Left kidney (tissue), 8 donors: ENCODE measurements at places on chromosomes 12 and 14. TPM values are rescaled to one million over a fixed set of nuclear protein-coding genes. Genes with fewer than 3 reads are reported as not detected.

DNA sequence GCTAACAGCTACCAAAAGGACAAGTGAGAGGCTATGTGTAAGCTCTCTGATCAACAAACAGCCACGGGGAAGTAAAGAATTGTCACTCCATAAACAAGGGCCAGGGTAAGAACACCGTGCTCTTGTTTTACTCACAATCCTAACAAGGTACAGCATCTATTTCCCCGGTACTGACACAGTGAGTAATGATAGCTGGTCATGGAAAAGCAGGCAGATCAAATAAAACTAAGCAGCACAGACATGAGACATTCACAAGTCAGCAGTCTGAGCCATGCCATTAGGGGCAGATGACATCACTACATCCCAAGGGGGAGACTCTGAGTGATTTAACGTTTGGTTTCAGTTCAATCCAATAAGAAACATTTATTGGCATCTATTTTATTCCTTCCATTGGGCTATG lies 54.4 kb downstream of the ARL6IP4 start:
- DNase-seq, result no peak

GRCh38 chr12:43878050-43878449 lies 42.2 kb downstream of the TMEM117 start:
- DNase-seq, result no peak

Gene POTEG
- not detected for polyA plus RNA-seq

Gene APOF
- polyA plus RNA-seq, result 0.08 TPM

DNA sequence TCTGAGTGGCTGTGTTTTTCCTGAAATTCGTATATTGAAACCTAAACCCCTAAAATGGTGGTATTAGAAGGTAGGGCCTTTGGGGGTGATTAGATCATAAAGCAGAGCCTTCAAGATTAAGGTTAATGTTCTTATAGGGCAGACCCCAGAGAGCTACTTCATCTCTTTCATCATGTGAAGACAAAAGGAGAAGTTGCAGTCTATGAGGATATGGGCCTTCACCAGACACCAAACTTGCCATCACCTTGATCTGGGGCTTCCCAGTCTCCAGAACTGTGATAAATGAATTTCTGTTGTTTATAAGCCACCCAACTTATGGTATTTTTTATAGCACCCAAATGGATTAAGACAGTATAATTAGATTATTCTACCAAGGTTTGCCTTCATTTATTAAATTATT lies 275.0 kb upstream of the ATP2B1 start:
- no peak for DNase-seq

- DNase-seq, result no peak
These were observed 94.5 kb upstream of the MON2 start for GRCh38 chr12:62372134-62372533.

Gene LRP1
- polyA plus RNA-seq, result 64.5 TPM

DNA sequence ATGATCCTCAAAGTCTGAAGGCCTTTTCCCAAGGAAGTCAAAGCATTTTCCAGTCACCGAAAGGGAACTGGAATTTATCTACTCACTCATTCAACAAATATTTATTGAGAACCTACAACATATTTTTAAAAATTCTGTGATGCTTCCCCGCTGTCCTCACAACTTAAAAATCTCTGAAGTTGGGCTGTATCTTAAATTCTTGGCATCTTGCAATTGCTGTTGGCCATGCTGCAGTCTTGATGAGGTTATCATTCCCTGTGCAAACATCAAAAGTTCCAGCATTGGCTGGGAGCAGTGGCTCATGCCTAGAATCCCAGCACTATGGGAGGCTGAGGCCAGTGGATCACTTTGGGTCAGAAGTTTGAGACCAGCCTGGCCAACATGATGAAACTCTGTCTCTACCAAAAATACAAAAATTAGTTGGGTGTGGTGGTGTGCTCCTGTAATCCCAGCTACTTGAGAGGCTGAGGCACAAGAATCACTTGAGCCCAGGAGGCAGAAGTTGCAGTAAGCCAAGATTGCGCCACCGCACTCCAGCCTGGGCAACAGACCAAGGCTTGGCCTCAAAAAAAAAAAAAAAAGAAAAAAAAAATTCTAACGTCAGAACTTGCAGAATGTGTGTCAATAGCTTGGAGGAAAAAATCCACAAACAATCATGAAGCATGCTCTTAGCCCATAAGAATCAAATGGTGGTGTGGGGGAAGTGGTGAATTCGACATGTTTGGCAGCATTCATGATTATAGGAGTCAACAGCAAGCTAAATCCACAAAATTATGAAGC lies 34.9 kb downstream of the CCDC177 start:
- no peak for DNase-seq

Gene IL31
- polyA plus RNA-seq, result not detected

DNA sequence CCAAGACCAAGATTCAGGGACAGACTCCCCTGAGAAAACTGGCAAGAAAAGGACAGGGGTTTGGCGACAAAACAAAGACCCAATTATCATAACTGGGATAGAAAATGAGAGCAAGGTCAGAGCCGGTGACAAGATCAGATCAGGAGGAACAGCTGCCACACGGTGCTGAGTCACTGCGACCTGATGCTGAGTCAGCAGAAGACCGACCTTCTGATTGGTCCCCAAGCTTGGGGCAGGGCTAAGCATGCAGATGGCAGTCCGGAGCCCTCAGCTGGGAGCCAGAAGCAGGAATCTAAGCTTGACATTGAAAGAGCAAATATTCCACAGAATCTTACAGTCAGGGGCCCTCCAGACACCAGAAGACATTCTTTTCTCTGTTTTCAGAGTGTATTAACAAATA lies 19.1 kb upstream of the ARMH4 start:
- peak; percentile 32 for DNase-seq

DNA sequence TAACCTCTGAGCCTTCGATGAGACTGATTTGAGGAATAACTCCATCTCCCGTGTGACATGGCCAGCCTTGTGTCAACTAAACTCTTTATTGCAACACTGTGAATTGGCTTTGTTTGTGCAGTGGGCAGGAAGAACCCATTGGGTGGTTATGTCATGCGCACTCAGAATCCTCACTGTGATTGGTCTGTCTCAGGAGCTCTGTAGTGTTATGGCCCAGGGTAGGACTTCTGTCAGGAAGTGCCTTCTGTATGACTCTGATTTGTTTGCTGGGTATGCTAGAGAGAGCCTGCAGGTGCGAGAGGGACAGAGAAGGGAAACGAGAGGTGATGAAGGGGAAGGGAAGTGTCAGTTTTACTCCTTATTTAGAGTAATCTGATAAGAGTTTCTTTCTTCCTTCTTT lies 71.5 kb upstream of the DCD start:
- DNase-seq, result no peak

Gene PPFIA2
- polyA plus RNA-seq, result 5.0 TPM

DNA sequence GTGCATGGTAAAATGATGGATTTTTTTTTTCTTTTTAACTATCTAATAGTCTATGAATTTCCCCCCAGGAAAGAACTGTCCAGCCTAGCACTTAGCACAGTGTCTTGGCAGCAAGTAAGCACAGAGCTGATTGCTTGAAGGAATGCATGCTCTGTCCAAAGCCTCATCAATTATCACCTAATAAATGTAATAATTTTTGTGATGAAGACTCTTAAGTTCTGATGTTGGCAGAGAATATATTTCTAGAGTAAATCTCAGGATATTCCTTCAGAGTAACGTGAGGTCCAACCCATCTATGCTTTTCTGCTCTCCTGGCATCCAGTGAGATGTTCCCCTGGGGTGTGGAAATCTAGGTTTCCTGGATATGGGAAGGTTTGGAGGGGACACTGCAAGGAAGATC lies 152.4 kb downstream of the TMX1 start:
- DNase-seq, result no peak

Gene NANOG
- 0.35 TPM for polyA plus RNA-seq

DNA sequence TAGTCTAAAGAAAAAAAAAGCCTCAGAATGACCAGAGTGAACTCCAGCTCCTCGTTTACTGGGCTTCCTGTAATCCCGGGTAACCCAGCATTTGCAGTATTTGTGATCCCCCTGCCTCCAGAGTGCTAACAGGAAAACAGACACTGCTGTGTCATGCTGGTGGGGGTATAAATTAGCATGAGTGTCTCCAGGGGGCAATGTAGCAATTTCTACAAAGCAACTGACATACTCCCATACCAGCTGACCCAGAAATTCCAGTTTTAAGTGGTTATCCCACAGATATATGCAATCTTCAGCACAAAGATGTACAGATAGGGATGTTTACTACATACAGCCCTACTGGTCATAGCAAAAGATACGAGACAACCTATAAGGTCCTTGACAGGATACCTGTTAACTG lies 18.8 kb downstream of the TTC7B start:
- DNase-seq, result no peak

DNA sequence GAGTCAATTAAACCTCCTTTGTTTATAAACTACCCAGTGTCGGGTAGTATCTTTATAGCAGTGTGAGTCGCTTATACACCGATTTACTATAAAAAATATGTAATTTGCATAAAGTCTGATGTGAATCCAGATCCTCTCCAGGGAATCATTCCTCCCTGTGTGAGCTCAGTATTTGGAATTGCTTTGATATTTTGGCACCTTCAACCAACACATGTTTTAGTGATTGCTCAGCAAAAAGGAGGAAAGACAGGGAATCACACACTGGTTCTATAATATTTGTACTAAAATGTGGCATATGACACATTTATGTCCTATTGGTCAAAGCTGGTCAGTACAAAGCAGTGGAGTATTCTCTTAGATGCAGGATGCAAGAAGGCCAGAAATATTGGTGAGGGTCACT lies 703.9 kb upstream of the ATXN7L3B start:
- DNase-seq, result no peak
